ELR (cell line): ENCODE measurements at places on chromosomes 16 and 17.

DNA sequence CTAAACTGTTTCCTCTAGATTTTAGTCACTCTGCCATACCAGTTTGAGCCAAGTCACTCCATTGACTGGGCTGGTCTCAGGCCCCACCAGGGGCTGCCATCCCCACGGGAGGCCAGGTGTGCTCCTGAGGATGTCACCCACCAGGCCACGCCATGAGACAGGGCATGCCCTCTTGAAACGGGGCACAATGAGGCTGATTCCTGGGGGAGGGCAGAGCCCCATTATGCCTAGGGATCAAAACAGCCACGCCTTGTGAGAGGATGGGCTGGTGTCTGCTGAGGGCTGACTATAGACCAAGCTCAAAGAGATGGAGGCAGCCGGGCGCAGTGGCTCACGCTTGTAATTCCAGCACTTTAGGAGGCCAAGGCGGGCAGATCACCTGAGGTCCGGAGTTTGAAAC lies 21.5 kb downstream of the GINS2 start:
- DNase-seq, result no peak

DNA sequence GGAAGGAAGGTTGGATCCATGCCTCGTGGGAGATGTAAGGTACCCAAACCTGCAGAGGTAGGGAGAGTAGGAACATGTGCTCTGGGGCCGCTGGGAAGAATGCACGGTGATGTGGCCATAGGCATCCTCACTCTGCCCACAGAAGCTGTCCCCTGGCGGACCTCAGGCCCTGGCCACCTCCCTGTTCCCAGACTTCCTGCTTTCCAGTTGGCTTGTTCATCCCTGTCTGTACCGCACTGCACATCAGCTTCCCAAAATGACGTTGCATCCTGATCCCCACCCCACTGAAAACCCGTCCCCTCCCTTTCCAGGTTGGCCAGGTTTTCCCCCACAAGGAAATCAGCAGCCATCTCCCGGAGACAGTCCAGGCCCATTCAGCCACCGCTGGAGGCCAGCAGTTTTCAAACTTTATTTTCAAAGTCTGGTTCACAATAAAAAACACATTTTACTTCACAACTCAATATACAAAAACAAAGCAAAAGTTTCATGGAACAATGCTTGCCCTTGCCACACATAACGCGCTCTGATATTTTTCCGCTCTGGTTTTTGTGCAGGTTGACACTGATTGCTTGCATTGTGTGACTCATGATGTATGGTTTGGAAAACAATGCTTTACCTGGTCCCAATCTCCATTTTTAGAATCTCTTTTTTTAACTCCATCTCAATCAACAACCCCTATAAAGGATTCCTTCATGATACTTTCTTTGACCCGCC lies 143.0 kb downstream of the GAS7 start:
- DNase-seq, result no peak

DNA sequence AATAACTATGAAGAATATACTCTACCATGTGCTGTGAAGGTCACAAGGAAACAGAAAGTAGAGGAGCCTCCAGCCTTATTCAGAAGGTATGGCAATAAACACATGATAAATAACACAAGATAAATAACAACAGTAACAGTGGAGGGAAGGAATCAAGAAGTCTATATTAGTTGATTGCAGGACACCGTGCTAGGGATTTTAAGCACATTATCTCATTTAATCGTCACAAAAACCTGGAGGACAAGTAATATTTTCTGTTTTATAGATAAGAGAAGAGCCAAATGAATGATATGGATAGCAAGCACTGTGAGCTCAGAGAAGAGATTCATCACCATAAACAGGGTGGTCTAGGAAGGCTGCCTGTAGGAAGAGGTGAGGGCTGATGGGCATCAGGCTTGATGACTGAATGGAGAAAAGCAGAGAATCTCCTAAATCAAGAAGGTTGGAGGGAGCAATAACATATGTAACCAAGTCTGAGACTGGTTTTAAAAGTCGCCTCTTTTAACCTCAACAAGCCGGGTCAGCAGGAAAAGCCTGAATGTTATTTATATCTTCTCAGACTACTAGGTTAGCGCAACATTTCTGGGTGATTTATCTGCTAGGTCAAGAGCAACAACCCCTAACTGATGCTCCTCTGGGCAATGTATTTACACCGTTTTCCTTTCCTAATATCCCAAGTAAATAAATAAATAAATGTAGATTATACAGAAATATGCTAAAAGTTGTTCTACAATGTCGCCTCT lies 8.3 kb downstream of the TOM1L2 start:
- DNase-seq, result no peak

GRCh38 chr16:1859650-1860049 lies 12.3 kb downstream of the MEIOB start:
- DNase-seq, result no peak

GRCh38 chr17:161481-161880 lies 20.0 kb downstream of the DOC2B start:
- no peak for DNase-seq

- no peak for DNase-seq
Measured at GRCh38 chr17:49907279-49907678, 59.4 kb upstream of the TAC4 start.

- no peak for DNase-seq
Measured at GRCh38 chr17:36197387-36197703, 787 bp upstream of the CCL3L1 start.

GRCh38 chr17:9424071-9424640 lies 151.5 kb downstream of the STX8 start:
- no peak for DNase-seq

DNA sequence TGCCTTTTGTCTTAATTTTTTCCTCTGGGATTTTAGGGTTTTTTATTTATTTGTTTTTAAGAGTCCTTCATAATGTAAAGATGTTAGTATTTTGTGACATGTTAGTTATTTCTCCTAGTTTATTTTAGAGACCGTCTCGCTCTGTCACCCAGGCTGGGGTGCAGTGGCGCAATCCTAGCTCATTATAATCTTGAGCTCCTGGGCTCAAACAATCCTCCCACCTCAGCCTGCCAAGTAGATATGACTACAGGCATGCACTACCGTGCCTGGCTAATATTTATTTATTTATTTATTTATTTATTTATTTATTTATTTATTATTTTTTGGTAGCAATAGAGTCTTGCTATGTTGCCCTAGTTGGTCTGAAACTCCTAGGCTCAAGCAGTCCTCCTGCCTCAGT lies 37.4 kb upstream of the ARHGAP17 start:
- no peak for DNase-seq

- no peak for DNase-seq
Measured at GRCh38 chr17:30101686-30102390, 14.8 kb upstream of the NSRP1 start.

GRCh38 chr17:77245162-77245926 lies 104.6 kb downstream of the SEC14L1 start:
- no peak for DNase-seq

DNA sequence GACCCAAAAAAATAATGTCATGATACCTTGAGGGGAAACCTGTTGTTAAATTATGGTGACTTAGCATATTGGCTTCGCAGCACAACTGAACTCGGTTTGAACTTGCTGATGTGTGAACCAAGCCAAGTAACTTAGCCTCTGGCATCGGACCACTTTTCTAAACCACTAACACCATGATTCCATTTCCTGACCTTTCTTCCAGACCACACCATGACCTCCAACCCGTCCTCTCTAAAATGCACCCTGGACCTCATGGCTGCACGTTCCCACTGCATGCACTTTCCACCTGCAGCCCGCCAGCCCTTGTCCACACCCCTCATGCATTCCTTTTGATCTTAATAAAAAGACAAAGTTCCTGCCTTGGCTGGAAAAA lies 29.3 kb downstream of the DYNLRB2 start:
- peak; percentile 62 for DNase-seq

- DNase-seq, result peak; percentile 53
Measured at GRCh38 chr17:42438600-42439567, 15.8 kb upstream of the CAVIN1 start.

DNA sequence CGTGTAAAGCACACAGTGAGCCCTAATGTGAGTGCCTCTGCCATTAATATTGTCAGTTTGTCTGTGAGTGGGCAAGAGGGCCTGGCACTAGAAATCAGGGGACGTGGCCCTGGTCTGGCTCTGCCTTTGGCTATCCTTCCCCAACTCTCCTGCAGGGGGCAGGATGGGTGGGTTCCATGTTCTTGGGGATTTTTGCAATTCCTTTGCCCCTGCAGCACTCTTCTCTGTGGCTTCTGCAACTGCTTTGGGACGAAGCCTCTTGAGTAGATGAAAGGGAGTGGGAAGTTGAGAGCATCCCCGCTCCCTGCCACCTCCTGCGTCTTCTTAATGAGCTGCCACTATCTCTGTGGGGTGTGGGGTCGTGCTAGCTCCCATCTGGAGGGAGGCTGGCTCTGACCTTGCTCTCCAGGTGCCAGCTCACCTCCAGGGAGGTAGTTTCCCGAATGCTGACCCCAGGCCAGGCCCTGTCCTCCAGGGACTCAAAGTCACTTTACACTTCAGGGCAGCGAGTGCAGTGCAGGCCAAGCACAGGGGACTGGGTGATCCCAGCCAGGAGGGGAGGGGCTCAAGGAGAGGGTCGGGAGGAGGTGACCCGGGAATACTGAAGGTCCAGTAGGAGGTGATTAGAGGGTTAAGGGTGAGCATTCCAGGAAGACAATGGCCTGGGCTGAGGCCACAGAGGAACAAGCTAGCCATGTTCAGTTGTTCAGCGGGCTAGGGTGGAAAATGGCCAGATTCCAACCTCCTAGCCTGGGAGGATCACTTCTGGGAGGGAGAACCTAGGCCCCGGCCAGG lies 121.0 kb upstream of the NLRP1 start:
- DNase-seq, result peak; percentile 22

DNA sequence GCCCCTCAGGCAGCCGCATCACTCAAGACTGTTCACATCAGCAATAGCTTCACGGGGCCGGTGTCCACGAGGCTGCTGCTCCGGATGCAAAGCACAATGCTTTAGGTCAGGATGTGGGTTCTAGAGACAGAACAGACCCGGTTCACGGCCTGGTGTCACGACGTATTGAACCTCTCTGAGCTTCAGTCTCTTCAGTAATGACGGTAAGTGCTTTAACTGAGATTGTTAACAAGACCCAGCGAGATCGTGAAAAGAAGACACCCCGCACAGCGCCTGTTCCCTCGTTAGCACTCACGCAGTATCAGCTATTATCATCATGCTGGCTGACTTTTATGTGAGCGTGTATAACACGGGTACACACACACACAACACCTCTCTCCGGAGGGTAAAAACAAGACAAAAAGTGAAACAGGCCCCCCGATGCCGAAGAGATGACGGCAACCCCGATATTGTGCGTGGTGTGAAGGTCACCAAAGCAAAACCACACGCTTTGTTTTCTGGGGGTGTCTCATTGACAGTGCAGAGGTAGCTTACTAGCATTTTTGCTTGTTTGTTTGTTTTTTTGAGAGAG lies 21.4 kb upstream of the ABR start:
- DNase-seq, result no peak

- DNase-seq, result no peak
Measured at GRCh38 chr16:4698321-4699045, 5.1 kb downstream of the NUDT16L1 start.

DNA sequence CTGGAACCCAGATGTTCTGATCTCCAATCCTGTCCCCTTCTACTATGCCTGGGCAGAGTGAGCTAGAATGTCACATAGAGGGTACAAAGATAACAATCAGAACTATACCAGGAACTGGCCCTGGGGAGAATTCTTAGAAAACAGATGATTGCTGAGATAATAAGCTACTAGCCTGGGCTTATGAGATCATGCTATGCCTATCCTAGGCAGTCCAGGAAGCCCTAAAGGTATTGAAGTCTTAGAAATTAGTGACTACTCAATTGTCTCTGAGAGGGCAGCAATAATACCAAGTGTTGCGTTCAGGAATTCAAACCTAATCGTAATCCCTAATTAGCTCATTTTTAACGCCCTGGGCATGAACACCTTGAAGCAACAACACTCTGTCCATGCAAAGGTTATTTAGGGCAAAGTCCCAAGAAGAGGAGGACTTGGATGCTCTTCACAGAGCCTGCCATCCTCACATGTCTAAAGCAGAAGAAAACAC lies 77.1 kb downstream of the MMD start:
- DNase-seq, result no peak

- DNase-seq, result peak; percentile 25
Measured at GRCh38 chr17:69501591-69502468, 87.3 kb downstream of the MAP2K6 start.

DNA sequence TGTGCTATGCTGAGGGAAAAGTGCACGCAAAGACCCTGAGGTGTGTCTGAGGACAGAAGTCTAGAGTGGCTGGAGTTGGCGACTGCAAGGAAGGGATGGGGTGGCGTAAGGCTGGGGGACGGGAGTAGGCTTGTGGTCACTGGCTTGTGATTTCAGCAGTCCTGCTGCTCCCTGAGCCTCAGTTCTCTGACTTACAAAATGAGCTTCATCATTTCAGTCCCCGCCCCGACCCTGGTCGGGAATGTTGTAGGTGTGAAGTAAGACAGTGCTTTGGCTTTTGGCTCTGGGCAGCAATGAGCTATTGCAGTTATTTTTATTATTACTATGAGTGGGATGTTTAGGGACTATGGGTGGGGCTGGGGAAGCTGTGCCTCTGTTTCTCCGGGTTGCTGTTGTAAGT lies 8.6 kb downstream of the ADGRG1 start:
- no peak for DNase-seq

DNA sequence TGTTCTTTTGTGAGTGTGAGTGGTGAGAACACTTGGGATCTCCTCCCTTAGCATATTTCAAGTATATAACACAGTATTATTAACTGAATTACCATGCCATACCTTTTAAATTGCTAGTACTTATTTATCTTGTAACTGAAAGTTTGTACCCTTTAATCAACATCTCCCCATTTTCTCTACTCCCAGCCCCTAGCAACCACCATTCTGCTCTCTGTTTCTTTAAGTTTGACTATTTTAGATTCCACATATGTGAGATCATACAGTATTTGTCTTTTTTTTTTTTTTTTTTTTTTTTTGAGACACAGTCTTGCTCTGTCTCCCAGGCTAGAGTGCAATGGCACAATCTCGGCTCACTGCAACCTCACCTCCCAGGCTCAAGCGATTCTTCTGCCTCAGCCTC lies 117.6 kb upstream of the CACNG3 start:
- no peak for DNase-seq

DNA sequence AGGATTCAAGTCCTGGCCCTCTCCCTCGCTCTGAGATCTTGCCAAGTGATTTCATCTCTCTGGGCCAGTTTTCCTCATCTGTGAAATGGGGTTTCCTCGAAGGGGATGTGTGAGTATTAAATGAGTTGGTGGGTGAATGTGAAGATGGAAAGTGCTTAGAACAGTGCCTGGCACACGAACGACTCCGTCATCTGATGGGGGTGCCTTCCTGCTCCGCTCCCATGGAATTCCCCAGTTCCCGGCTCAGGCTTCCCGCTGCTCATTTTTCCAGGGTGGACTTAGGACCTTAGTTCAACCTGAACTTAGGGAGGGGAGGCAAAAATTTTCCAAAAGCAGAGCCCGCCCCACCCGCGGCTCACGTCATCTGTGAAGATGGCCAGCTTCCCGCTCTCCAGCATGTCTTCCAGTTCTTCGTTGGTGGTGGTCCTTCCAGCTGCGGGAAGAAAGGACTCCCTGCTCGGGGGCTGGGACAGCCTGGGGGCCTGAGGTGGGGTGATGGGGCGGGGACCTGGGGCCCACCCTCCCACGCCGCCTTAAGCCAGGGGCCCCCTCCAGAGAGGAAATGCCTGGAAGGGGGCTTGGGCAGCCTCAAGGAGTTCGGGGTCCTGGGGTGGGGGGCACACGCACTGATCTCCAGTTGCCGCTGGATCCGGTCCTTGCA lies 11.4 kb downstream of the HSD3B7 start:
- DNase-seq, result no peak
